Activated CD8-positive, alpha-beta T cell treated with anti-CD3 and anti-CD28 coated beads, Interleukin-2, amount 10 ng/mL, durations not matched to agents 7 days and 5 days (primary cell): ENCODE measurements at places on chromosomes 5 and 9.

DNA sequence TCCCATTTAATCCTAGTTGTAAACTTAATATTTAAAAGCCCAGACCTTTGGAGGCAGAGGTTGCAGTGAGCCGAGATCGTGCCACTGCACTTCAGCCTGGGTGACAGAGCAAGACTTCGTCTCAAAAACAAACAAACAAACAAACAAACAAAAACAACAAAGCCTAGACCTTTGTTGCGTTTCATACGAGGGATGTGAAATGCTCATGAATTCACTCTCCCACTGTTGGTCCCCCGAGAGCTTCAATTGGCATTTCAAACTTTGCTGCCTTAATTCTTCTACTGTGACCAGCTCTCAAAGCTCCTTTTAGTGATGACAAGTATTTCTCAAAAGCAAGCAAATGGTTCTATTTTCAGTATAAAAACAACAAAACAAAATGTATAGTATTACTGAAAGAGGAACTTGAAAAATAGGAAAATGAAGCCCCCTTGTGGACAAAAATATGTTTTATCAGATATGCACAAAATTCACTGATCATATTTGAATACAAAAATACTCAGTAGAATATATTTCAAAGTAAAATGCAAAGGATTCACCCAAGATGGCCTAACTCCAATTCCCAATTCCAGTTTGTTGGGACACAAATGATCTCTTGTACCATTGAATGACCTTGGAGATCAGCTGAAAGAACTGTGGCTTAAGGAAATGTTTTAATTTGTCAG lies 140.4 kb downstream of the ESM1 start:
- DNase-seq, result no peak

DNA sequence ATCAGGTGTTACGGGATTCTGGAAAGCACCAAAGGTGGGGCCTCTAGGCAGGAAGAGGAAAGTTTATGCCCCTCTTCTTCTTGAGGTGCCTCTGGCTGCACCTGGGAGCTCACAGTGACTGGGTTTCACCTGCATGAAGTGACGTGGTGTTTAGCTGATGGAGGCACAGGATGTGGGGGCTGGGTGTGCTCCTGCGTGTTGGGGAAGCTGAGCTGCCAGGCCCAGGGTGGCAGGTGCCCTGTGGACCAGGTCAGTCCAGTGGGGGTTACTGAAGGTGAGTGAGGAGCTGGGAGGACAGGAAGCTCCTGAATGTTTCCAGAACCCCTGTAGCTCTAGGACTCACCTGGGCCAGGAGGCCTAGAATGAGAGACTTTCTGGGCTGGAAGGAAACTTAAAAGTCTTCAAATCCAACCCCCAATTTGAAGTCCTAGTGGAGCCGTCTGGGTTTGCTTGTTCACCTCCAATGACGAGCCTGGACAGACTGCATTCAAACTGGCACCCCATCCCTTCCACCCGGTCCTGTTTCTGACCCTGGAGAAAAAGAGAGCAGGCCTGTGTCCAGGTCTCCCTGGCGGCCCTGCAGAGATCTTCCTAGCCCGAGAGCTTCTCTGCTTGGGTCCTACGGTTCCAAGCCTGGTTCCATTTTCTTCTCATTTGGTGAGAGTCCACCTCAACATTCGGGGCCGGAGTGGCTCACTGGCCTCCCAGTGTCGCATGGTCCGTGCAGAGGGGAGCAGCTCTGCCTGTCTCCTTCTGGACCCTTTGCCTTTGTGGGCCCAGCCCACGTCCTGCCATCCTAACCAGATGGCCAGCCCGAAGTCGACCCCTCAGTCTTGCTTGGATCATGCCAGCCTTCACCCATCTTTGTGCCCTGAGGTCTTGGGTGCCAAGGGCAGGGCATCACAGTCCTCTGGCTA lies 22.3 kb downstream of the TRAF1 start:
- DNase-seq, result peak; percentile 69

- no peak for DNase-seq
Observed at GRCh38 chr5:126490167-126490940, 67.1 kb downstream of the GRAMD2B start.

DNA sequence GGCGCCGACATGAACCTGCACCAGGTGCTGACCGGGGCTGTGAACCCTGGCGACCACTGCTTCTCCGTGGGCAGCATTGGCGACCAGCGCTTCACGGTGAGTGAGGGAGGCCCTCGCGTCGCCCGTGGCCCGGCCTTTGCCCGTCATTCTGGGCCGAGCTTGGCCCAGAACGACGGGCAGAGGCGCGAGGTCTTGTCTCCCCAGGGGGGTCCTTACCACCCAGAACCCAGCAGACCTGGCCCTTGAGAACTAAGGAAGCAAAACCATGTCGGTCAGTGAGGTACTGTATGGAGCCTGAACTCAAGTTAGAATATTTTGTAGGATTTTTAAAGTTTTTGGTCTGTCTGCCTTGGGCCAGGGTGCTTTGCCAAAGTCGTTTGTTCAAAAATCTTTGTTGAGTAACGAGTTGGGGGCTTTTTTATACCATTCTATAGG lies 691 bp downstream of the DMXL1 start:
- no peak for DNase-seq

- no peak for DNase-seq
Observed at GRCh38 chr5:54360089-54360488, 49.7 kb upstream of the ARL15 start.
